ENCODE measurements at places on chromosomes 4 and X.

DNA sequence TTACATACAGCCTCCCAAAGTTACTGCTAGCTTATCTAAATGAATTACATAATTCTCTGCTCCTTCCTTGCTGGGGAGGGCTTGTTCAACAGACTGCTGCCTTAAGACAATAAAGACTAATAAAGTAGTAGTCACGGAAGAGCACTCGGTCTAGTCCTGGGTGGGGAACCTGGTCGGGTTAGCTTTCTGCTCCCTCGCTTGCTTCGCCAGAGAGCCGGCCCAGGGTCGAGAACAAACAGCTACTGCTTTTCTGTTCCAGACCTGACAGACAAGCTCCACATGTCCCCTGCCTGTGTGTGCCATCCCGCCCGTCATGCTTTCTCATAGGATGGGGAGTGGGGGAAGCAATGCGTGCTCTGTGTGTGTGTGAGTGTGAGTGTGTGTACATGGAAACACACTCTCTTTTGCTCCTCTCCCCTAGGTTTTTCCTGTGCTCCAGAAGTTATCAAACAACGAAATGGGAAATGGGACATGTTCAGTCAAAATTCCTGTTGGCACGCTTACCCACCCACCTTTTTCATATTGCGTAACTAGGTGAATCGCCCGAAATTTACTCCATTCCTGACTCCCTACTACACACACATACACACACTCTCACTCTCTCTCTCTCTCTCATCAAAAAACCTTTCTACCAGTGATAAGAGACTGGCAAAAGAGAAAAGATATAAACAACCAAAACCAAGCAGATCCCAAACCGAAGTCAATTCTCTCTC, 1.3 kb downstream of the NPY1R start:
- no peak for DNase-seq

DNA sequence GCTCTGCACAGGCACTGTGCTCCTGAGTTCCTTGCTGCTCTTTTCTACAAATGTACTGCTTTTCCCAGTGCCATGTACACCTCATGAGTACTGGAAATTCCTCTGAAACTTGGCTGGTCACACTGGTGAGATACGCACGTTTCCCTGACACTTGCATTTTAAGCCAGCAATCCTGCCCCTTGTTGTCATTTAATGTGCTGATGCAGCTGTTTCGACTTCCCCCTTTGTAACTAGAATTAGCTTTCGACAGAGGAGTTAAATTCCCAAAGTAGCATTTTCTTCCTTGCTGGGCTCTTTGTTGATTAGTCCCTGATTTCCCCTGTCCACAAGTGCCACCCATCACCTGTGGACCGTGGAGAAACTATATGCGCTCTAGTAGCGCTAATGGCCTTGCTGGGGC, 77.5 kb downstream of the IQCM start:
- DNase-seq: no peak

GRCh38 chrX:116010939-116011338, 159.6 kb upstream of the AGTR2 start:
- DNase-seq: no peak

GRCh38 chr4:138643827-138644226, 371.8 kb upstream of the NOCT start:
- no peak for DNase-seq

GRCh38 chr4:120923207-120923522, 639 bp upstream of the PRDM5 start:
- DNase-seq: no peak

GRCh38 chr4:112086036-112086434, 59.2 kb upstream of the FAM241A start:
- no peak for DNase-seq

DNA sequence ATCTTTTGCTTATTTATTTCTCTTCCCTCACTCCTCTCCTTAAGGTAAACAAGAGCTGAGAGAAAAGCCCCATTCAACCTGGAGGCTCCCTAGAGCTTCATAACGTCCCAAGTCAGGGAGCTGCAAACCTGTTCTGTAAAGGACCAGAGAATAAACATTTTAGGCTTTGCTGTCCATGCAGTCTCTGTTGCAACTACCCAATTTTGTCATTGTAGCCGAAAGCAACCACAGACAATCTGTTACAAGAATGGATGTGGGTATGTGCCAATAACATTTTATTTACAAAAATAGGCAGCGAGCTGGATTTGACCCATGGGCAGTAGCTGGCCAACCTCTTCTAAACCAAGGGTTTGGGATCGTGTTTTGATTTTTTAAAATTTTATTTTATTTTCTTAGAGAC, 71.3 kb upstream of the TBL1X start:
- no peak for DNase-seq

DNA sequence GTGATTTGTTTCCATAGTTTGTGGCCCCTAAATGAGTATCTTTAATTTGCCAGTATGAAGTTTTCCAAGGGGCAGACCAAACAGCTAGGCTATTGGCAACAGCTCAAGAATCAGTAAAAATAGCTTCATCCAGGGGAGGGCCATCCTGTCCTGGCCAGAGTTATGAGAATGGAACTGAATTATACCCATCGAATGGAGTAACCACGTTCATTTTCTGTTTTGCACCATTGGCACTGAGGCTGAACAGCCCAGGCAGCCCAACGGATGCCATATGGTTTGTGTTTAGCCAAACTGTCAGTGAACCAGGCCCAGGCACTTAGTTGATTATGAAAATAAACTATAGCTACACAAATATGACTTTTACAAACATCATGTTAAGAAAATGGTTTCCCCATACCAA, 17.7 kb upstream of the ASB5 start:
- no peak for DNase-seq

DNA sequence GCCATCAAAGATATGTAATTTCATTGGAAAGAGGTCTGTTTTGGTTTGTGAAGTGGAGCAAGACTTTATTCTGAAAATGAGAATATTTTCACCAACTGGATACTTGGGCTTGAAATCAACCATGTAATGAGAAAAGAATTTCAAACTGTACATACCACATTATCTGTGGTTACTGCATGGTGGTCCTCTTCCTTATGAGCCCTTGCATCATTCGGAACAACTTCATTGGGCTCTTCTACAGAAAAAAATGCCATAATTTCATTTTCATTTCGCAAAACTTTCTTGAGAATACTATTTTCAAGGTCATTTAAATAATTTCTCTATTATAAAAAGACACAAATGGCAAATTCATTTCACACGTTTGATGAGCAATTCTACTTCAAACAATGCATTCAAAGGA, 148.6 kb upstream of the RPS6KA6 start:
- no peak for DNase-seq

- DNase-seq: no peak
These were observed 10.6 kb downstream of the ADAM29 start for GRCh38 chr4:174928575-174929253.

GRCh38 chrX:8914681-8915080, 113.5 kb upstream of the FAM9A start:
- DNase-seq: no peak

DNA sequence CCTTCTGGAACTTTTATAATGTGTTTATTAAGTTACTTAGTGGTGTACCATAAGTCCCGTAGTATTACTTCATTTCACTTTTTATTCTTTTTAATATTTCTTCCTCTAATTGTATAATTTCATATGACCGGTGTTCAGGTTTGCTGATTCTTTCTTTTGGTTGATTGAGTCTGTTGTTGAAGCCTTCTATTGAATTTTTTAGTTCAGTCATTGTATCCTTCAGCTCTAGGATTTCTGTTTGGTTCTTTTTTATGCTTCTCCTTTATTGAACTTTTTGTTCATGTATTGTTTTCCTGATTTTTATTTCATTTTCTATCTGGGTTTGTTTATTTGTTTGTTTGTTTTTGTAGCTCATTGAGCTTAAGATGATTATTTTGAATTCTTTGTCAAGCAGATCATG, 8.8 kb downstream of the CEP44 start:
- DNase-seq: no peak

GRCh38 chrX:2360731-2361130, 140.0 kb downstream of the DHRSX start:
- DNase-seq: peak; percentile 7

DNA sequence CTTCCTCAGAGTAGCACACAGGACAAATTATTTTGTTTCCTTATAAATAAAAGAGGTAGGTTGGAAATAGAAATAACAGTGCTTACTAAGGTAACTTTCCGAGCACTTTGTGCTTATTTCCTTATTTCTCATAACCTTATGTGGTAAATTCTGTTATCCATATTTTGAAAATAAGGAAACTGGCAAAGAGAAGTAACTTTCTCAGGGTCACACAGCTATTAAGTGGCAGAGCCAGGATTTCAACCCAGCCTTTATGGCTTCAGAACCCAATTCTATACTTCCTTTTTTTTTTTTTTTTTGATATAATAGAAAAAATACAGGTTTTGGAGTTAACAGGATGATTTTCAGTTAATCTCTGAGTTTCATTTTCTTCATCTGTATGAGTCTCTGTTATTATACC, 3.3 kb downstream of the UTP3 start:
- DNase-seq: no peak

GRCh38 chr4:125390126-125390525, 75.4 kb downstream of the FAT4 start:
- DNase-seq: peak; percentile 81

- DNase-seq: peak; percentile 45
These were observed 37.0 kb downstream of the IRS4 start for GRCh38 chrX:108699368-108699767.

DNA sequence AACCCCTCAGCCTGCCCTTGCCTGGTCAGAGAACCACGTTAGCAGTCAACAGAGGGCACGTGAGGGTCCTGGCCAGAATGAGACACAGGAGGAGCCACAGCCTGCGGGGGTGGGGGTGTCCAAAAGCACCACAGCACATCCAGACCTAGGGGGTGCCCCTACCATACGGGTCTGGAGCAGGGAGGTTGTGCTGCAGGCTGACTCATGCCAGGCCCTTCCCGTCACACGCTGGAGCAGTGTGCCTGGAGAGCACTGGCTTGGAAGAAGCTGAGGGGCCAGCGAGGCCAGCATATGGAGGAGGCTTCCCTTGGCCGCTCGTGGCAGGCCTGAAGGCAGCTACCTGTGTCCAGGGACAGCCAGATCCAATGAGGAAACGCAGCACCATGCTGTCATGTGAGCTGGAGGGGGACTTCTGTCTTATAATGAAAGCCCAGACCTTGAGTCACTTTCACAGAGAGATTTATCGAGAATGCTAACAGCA, 1.5 kb upstream of the IRAK1 start:
- DNase-seq: peak; percentile 77

GRCh38 chr4:47690611-47691010, 147.3 kb downstream of the CORIN start:
- no peak for DNase-seq

DNA sequence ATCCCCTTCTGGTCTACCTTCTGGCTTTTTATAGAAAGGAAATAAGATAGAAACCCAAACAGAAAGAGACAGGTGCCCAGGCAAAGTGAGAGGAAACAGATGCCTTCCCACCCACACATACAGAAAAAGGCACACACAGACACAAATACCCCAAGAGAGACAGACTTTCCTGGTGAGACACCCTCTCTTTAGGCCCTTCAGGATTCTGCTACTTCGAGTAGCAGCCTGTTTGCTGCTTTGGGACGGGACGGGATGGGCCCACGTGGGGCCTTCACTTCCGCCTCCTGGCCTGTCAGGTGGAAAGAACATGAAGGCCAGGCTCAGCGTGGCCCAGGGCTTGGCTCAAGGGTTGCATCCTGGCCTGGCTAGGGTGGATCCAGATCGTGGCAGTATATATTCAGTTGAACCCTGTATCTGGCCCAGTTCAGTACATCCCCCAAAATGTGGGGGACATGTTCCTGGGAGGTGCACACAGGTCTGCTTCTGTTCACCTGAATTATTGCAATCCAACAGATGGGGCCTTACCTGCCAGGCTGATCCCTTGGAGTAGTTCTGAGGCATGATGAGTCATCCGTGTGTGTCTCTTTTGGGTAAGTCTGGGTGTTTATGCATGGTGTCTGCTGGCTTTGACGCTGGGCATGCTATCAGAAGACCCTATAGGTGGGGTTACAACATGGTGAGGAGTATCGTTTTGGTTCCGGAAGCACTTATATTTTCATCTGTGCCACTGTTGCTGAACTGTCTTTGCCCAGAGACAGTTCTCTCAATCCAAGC, 2.4 kb downstream of the ZNF275 start:
- peak; percentile 4 for DNase-seq

DNA sequence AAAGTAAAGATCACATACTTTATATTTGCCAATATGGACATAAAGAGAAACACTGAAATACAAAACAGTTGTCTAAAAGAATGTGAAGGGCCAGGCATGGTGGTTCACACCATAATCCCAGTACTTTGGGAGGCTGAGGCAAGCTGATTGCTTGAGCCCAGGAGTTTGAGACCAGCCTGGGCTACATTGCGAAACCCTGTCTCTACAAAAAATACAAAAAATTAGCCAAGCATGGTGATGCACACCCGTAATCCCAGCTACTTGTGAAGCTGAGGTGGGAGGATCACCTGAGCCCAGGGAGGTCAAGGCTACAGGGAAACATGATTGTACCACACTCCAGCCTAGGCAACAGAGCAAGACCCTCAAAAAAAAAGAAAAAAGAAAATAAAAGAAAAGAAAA, 11.8 kb downstream of the RBM47 start:
- no peak for DNase-seq

GRCh38 chr4:122764821-122765215, 32.3 kb downstream of the BBS12 start:
- DNase-seq: peak; percentile 93

DNA sequence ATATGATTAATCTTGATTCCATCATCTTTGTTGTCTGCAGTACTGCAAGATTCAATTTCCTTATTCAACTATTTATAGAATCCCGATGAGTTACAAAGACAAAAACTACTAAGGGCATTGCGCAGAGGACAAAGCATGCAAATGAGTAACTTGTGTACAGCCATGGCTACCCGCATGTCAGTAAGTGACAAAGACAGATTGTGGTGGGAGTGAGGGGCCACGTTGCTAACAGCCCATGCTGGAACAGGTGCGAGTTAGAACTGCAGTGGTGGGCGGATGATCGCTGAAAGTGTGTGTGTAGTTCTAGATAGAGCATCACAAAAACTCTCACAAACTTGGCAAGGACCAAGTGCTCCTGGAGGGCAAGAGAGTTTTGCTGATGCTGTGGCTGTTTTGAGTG, 49.5 kb downstream of the ACOX3 start:
- no peak for DNase-seq

DNA sequence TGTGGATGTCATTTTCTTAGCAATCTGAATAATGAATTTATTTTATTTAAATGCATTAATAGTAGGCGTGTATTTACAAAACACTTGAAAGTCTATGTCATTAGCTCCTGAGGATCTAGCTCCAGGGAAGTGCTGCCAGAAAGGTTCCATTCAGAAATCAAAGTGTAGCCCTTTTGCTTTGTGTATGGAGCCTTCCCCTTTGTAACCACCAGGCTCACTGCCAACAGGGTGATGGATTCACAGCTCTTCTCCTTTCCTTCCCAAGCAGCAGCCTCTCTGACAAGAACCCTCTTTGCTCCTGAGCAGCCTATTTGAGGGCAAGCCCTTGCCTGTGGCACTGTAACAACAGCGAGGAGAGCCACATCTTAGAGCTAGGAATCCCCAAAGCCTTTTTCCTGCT, 286.0 kb upstream of the RASGEF1B start:
- no peak for DNase-seq

DNA sequence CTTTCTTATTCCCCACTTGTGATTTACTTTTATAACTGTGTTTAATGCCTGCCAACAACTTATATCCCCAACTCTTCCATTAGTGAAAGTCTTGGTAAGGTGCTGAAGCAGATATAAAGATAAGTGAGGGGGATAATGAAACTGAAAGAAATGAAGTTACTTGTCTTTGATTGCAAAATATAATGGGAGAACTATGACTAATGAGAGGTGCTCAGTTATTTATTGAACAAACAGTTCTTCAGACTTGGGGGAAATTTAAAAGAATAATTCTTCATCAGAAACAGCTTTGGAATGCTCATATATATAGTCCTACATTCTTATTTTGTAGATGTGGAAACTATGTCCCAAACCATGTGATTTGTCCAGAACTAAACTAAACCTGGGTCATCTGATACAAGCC, 213.5 kb downstream of the TEX13A start:
- no peak for DNase-seq

Data from ELR (cell line).